Fibroblast of villous mesenchyme (primary cell): ENCODE measurements at places on chromosomes 2 and 18. TPM values are rescaled to one million over a fixed set of nuclear protein-coding genes. Genes with fewer than 3 reads are reported as not detected.
A peak's percentile ranks its signal among the peaks of the same experiment; 100 is the strongest.

Gene SAG
- not detected in 2 replicates for total RNA-seq

- DNase-seq = no peak
Observed at GRCh38 chr2:39247512-39248043, 3.8 kb upstream of the CDKL4 start.

DNA sequence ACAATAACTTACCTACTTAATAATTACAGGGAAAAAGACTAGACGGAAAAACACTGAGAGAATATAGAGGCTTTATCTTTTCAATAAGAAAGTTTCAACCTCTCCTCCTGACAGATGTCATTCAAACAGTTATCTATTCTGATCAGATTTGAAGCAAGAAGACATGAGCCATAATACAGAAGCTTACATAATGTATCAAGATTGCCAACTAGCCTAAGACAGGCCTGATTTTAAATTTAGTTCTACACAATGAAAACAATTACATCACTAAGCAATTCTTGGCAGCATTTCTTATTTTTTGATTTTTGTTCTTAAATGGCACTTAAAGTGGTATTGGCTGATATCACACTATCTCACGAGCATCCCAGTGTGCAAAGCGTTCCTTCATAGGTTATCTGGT lies 41.6 kb downstream of the GPR155 start:
- no peak for DNase-seq

- DNase-seq = peak; percentile 82
Observed at GRCh38 chr2:32946314-32947075, at the start of gene LTBP1. LTBP1 (plus strand) TSS chr2:32946953; CDS start chr2:32947325, 372 bp downstream.

GRCh38 chr2:156736950-156737349 lies 300.8 kb downstream of the GPD2 start:
- no peak for DNase-seq

- no peak for DNase-seq
Observed at GRCh38 chr2:11835403-11835802, 89.0 kb downstream of the LPIN1 start.
